ENCODE measurements at places on chromosomes 13 and 19. TPM values are rescaled to one million over a fixed set of nuclear protein-coding genes. Genes with fewer than 3 reads are reported as not detected.
A peak's percentile ranks its signal among the peaks of the same experiment; 100 is the strongest.

- no peaks in the 10 kb centered on the region for H3K27me3 ChIP-seq
- no peak overlapping the region for H3K27ac ChIP-seq
- H3K36me3 ChIP-seq: no peaks in the 10 kb centered on the region
- no peaks in the 10 kb centered on the region for H3K4me1 ChIP-seq
- no peak for DNase-seq
- no peak overlapping the region for H3K4me3 ChIP-seq
Measured at GRCh38 chr13:60138674-60139073, 25.1 kb downstream of the DIAPH3 start.

GRCh38 chr13:113668491-113668971 is 1.5 kb downstream of the GRK1 start:
- no peaks in the 10 kb centered on the region for H3K4me1 ChIP-seq
- peak; percentile 9 for DNase-seq
- H3K4me3 ChIP-seq: no peak overlapping the region

DNA sequence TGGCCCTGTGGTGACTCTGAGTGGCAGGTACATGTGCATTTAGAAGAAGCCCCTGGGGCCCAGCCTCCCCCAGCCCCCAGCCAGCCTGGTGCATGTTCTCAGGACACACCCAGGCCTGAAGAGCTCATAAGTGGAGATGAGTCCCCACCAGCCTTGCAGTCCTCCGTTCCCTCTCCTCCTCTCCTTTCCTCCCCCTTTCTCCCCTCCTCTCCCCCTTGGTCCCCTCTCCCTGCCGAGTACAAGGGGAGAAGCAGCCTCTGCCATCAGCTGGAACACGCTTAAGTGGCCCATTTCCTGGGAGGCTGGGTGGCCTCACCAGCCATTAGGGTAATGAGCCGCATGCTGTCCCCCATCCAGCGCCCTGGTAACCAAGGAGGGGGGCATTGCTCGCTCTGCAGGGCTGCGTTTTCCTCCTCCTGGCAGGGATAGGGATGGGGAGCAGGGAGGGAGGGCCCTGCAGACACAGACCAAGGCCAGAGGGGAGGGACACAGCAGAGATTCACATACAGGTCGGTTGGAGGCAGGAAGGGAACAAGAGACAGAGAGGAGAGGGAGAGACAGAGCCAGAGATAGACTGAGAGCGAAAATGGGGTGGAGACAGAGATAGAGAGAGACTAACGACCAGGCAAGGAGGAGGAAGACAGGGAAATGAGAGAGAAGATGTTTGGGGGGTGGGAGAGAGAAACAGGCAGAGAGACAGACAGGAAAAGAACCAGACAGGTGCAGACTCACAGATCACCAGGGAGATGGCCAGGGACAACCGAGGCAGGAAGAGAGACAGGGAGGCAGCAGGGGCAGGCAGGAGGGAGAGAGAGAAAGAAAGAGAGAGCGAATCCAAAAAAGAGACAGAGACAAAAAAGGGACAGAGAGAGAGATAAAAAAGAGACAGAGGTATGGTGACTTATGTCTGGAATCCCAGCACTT is 19.3 kb upstream of the DPP9 start:
- H3K27me3 ChIP-seq: no peaks in the 10 kb centered on the region
- peaks cover 31% of the 10 kb centered on the region for H3K4me1 ChIP-seq
- DNase-seq: peak; percentile 91
- H3K27ac ChIP-seq: peak overlapping the region; percentile 96
- H3K4me3 ChIP-seq: no peak overlapping the region

GRCh38 chr19:50022823-50023222 is 2.3 kb downstream of the VRK3 start:
- no peak for DNase-seq
- no peak overlapping the region for H3K4me3 ChIP-seq
- peaks cover 25% of the 10 kb centered on the region for H3K36me3 ChIP-seq
- no peaks in the 10 kb centered on the region for H3K27me3 ChIP-seq
- H3K27ac ChIP-seq: no peak overlapping the region

- DNase-seq: peak; percentile 35
- H3K4me1 ChIP-seq: peaks cover 8% of the 10 kb centered on the region
- no peaks in the 10 kb centered on the region for H3K36me3 ChIP-seq
Measured at GRCh38 chr19:47729799-47730520, 15.4 kb upstream of the NOP53 start.

GRCh38 chr13:43786472-43786765 is 353 bp downstream of the ENOX1 start:
- H3K4me1 ChIP-seq: peaks cover 26% of the 10 kb centered on the region
- no peaks in the 10 kb centered on the region for H3K36me3 ChIP-seq
- no peak overlapping the region for H3K4me3 ChIP-seq
- H3K27ac ChIP-seq: no peak overlapping the region

DNA sequence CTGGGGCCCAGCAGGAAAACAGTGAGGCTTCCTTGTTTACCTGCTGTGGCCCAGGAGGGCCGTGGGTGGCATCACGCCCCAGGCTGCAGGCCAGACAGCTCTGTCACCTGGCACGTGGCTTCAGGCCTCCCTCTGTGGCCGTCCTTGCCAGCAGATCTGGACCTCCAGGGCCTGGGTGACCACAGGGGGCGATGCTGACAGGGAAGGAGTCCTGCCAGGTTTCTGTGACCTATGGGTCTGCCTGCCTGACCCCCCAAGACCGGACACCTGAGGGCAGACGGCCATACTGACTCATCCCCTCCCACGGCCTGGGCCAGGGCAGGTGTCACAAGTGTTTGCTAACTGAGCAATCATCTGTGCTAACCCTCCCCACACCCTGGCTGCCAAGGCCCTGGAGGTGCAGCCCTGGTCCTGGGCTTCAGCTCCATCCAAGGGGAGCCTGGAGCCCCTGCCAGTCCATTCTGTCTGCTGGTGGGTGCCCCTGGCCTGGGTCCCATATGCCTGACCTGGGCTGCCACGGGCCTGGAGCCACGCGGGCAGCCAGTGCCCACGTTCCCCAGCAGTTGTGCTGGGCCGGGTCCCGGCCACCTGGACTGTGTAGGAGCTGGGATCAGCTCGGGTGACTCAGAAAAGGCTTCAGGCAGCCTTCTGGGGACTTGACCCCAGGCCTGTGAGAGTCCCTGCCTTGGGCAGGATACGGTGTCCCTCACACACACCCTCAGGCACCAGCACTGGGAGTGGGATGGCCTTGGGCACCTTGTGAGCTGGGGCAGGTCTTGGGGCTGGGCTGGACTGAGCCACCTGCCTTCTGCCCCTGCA is 3.7 kb downstream of the CDC34 start:
- H3K4me1 ChIP-seq: peaks cover 14% of the 10 kb centered on the region
- no peak for DNase-seq
- H3K36me3 ChIP-seq: no peaks in the 10 kb centered on the region

The CFAP97D2 gene
- total RNA-seq: not detected

The MRI1 gene
- total RNA-seq: 32.0 TPM

The NOVA2 gene
- 0.87 TPM for total RNA-seq

All from adrenal gland (tissue), 19 donors.